T1000 (cell line): ENCODE measurements at places on chromosomes 7 and 10.

DNA sequence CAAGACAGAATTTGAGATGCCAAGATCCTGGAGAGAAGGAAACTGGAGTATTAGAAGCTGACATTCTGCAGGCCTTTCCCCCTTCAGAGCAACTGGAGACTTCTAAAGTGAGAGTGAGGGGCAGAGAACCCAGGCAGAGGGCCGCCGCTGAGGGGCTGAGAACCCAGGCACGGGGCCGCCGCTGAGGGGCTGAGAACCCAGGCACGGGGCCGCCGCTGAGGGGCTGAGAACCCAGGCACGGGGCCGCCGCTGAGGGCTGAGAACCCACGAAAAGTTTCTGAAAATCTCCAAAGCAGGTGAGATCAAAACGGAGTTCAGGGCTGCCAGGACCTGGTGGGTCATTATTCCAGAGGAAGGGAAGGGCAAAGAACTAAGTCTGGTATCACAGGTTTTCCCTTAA, 126.2 kb downstream of the DLG5 start:
- DNase-seq, result no peak

GRCh38 chr10:71761105-71761511, 12.2 kb downstream of the VSIR start:
- no peak for DNase-seq

DNA sequence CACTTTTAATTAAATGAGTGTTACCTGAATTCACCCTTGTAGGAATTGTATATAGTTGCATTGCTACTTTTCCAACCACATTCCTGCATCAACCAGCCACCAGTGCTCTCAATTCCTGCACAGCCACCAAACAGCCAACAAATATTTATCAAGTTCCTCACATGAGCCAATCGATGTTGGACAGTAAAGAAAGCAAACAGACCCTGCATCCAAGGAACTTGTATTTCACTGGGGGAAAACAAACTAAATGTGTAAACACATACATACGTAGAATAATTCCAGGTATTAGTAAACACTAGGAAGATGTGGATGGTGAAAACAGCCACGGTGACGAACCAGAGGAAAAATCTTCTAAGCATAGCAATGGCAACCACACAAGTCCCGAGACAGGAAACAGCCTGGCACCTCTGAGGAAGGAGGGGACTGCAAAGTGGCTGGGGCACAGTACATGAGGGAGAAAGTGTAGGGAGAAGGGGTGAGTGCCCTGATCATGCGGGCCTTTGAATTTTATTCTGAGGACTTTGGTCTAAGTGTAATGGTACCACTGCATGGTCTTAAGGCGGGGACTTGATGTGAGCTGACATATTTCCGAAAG, 111.2 kb downstream of the XRCC2 start:
- no peak for DNase-seq

- DNase-seq, result no peak
Observed at GRCh38 chr7:37390114-37390513, 58.5 kb downstream of the ELMO1 start.

- no peak for DNase-seq
Observed at GRCh38 chr10:69669409-69669808, 39.4 kb downstream of the FAM241B start.

GRCh38 chr10:22986771-22987542, 59.1 kb downstream of the ARMC3 start:
- DNase-seq, result no peak

DNA sequence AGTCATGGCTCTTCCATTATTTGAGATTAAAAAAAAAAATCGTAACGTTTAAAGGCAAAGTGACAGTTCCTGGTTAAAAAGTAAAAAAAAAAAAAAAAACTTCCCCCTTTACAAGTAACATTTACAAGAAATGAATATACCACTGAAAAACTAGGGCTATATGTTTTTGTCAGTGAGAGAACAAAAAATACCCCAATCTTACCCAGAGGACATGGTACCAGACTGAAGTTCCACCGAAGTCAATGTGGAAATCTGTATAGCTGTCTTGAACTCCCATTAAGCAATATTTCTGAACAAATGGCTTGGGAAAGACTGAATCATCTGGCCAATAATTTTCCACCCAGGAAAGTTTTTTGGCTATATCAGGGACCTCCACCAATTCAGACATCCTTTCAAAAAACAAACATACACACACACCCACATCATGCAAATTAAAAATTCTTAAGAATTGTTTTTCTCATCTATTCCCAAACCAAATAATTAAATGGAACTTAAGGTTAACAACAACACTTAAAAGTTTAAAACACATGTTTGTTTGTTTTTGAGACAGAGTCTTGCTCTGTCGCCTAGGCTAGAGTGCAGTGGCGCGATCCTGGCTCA, 50.2 kb downstream of the KDM7A start:
- DNase-seq, result no peak

- DNase-seq, result no peak
Observed at GRCh38 chr7:137923380-137923779, 76.6 kb upstream of the DGKI start.

DNA sequence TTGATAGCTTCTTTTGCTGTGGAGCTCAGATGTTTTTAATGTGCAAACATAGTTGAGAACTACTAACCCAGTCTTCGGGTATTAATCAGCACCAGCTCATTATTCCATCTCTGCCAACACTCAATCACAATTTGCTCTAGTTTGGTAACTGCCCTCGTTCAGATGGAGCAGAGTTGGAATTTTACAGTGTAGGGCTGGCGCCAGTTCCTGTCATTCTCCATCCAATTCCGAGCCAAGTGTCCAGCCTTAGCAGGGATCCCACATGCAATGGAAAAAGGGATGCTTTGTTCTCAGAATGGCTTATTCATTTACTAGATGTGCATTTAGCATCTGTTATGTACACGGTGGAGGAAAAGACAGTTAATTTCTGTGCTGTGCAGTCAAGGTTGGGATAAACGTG, 504.5 kb upstream of the GALNT17 start:
- DNase-seq, result no peak

DNA sequence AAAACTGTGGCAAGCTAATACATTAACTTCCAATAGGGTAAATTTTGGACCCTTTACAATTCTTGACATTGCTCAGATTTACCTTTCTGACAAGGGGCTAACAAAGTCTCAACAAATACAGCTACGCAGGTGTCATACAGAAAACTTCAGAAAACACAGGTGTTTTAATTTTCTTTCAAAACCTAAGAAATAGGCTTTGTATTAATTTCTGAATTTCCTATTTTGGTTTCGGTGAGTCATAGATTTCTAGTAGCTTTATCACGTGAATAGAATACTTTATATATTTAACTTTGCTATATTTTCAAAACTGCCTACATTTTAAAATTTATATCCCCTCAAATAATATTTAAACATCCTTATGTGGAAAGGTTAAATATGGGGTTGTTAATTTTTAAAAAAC, 215.3 kb downstream of the DGKB start:
- no peak for DNase-seq

GRCh38 chr7:133530682-133531081, 277.8 kb downstream of the EXOC4 start:
- DNase-seq, result no peak
